ENCODE measurements at places on chromosomes 5 and 9.
A peak's percentile ranks its signal among the peaks of the same experiment; 100 is the strongest.

- DNase-seq, result no peak
Observed at GRCh38 chr5:60490597-60491166, 209.3 kb downstream of the DEPDC1B start.

DNA sequence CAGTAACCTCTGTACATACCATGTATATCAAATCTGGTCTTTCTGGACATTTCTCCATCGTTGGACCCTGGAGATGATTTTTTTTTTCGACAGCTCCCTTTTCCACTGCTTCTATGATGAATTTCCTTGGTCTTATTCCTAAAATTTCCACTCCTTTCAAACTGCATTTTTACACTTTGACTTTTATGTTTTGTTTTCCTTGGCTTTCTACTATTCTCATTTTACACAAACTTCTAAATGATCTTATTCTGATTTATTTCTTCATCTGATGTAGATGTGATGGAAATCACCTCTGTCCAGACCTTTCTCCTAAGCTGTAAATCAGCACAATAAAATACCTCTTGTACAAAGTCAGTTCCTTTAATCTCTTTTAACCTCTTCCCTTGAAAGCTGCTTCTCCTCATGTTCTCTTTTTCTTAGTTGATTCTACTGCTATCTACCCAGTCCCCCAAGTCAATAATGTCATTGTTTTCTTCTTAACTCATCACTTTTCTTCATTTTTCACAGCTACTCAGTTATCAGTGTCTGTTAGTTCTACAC is 48.7 kb upstream of the TUSC1 start:
- no peak for DNase-seq

DNA sequence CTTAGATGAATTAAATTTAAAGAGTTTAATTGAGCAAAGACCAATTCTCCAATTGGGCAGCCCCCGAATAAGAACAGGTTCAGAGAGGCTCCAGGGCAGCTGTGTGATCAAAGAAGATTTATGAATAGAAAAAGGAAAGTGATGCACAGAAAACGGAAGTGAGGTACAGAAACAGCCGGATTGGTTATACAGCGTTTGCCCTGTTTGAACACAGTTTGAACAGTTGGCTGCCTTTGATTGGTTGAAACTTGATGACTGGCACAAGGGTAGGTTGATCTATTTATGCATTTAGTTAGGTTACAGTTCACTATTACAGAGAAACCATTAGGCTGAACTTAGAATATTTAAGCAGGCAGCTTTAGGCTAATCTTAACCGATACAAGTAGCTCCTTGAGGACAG is 29.5 kb downstream of the NIM1K start:
- no peak for DNase-seq

GRCh38 chr5:123665822-123666371 is 153.9 kb downstream of the CSNK1G3 start:
- DNase-seq, result no peak

DNA sequence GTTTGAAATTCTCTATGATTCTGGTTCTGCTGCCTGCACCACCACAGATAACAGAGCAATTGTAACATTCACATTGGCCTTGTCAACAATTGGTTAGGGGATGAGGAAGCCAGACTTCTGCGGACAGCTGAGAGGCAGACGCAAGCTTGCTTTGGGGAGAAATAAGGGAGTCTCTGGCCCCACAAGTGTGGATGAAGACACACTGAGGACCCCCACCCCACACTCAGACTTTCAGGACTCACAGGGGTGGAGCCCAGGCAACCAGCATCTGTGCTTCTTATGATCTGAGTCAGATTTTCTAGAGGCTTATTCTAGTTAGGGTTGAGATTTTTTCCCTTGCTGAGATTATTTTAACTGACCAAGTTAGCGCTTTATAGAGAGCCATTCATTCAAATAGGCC is 140.3 kb upstream of the IRX2 start:
- DNase-seq, result no peak

DNA sequence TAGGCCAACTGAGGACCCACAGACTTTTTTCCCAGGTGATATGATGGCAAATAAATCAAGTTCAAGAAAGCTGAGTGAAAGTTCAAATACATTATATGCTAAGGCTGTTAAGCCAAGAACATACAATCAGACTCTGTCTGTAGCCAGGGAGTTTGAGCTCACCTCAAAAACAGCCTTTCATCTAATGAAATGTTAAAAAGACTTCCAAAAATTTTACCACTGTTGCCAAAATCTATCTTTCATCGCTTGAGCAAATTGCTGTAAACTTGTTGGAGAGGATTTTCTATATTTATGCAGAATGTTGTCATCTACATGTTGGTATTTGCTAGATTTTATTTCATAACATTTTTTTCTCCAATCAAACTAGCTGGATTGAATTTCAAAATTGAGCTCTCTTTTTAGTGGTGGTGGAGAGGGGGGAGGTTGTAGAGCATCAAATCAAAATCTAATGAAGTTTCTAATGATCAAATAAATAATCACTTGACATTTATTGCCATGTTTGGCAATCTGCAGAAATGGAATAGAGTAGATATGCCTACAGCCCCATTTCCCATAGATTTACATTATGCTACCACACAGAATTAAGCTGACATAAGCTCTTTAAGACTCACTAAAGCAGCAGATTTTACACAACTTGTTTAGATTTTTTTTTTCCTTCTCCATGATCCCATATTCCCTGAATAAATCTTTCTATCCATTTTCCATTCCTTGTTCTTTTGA is 828.9 kb upstream of the ZNF608 start:
- DNase-seq, result no peak

DNA sequence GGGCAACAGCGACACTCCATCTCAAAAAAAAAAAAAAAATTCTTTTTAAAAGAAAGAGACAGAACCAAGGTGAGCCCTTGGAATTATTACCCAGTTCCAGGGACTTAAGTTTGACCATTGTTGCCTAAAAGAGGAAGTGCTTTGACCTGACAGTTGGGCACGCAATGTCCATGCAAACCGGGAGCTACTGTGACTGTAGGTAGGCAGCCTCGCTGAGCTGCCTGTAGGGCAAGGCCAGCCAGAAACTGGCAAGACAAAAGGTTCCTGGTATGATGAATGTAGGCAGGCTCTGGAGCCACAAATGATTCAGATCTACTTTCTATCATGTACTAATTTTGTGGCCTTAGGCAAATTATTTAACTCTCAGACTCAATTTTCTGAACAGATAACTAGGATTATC is 334.8 kb upstream of the ZNF462 start:
- no peak for DNase-seq

GRCh38 chr9:76605321-76605900 is 146.4 kb downstream of the GCNT1 start:
- no peak for DNase-seq

- no peak for DNase-seq
Observed at GRCh38 chr9:84818791-84819190, 149.3 kb downstream of the NTRK2 start.

DNA sequence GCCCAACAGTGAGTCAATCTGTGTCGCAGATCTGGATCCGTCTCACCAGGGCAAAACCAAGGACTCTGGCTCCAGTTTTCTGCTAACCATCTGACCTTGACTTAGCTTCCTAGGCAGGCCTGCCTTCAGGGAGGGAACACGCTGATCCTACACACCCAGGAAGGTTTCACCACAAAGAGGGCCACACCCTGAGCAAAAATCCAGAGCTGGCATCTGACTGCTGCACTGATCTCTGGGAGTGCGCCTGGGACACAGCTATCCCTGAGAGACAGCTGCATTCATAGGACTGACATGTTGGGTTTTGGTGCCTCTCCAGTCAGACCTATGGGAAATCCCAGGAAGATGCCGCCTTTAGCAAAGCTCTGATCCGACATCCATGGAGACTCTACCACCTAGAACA is 47.5 kb downstream of the CDK5RAP2 start:
- peak; percentile 50 for DNase-seq

GRCh38 chr5:1413611-1414241 is 31.5 kb downstream of the SLC6A3 start:
- no peak for DNase-seq

- no peak for DNase-seq
Observed at GRCh38 chr9:22009506-22009867, 382 bp upstream of the CDKN2B start.

DNA sequence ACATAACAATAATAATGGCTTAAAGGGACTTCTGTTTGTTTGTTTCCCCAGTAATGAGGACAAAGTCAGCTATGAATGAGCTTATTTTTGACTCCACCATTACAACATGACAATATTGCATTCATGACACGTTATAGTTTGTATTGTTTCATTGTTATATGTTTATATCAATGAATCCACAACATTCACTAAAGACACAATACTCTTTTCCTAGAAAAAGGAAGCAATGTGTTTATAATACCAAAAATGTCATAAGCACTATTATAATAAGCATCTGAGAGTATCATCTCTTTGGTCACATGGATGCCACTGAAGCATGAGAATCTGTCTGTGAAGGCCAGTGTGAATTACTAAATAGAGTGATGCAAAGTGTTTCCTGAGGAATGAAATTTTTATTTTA is 1026.9 kb upstream of the C9orf72 start:
- no peak for DNase-seq

DNA sequence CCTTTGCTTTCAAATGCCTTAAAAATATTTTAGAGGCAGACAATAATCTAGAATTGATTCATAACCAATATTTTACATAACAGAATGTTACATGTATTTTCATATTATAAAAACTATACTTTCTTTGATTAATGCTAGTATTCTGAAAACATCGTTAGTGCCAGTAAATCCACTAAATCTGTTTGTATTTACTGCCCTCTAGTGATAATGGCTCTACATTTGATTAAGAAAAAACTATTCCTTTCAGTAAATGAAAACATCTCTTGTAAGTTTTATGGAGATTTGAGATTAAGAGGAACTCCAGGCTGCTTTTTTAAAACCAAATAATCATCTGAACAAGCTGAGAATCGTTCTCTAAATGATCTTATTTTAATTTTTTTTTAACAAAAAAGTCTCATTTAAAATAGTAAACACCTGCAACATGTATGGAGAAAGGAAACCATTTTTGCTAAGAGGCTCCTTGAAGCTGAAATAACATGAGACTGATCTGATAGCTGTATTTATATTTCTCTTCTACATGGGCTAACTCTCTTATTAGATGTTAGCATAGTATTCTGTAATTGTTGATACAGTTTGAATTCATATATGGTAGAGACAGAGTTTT is 424.7 kb downstream of the RAB3C start:
- peak; percentile 57 for DNase-seq

GRCh38 chr9:4833781-4834560 is 41.2 kb downstream of the RCL1 start:
- peak; percentile 62 for DNase-seq

DNA sequence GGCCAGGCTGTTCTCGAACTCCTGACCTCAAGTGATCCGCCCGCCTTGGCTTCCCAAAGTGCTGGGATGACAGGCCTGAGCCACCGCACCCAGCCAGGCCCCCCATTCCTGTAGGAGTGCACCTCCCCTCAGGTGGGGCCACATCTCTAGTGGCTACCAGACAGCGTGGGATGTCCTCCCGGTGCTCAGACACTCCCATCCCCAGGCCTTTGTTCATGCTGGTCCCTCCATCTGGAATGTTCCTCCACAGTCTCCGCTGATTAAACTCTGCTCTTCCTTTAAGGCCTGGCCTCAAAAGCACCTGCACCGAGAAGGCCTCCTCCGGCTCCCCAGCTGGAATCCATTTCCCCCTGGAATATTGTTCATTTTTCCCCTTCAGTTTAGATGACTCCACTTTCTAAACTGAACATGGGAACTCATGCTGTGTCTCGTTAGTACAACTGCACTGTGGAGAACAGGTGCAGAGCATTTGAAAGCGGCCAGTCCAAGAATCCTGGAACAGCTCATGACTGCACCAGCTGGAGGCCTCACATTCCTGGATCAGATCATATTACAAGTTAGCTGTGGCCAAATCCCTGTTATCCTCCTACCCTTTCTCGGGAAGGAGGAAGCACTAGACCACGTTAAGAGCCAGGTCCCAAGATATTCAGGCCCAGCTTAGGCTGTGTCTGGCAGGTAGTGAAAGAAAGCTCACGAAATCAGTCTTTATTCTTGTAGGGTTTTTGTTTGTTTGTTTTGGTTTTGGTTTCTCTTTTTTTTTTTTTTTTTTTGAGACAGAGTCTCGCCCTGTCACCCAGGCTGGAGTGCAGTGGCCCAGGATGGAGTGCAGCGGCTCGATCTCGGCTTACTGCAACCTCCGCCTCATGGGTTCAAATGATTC is 10.8 kb upstream of the PRRC2B start:
- peak; percentile 77 for DNase-seq

DNA sequence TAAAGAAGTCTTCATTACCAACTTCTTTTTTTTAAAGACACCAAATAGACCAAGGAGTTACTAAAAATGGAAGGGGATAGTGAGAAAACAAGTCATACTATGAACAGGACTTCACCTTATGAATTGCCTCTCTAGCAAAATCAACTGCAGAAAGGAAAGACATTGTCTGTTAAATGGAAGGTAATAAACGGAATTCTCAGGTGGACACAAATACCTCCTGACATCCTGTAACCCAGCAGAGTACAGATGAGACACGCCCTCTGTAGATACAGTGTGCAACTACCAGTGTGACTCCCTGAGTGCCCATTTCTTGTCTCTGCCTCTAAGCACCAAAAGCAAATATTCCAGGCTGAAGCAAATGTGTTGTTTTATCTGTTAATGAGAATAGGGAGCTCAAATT is 12.2 kb upstream of the PLPP1 start:
- no peak for DNase-seq

DNA sequence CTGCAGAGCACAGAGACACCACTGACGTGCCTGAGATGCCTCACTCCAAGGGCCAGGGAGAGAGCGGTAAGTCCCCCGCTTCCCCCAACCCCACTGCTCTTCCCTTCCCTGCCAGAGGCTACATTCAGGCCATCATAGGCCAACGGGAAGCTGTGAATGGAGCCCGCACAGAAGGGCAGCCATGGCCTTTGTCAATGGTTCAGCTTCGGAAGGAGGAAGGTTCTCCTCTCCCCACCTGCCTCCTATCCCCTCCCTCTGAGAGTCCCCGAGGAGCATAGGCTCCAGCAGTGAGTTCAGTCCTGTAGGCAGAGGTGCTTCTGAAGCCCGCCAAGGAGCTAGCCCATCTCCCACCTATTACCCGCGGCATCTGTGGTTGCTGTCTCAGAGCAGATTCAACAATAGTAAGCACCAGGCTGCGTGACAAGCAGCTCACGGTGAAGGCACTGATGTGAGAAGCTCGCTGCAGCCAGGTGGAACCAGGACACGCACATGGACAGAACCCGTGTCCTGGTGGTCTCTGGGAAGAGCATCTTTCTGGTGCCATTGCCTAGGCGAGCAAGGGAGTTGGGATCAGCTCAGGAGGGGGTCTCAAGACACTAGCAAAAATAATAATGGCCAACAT is 15.9 kb downstream of the QRFP start:
- DNase-seq, result no peak

DNA sequence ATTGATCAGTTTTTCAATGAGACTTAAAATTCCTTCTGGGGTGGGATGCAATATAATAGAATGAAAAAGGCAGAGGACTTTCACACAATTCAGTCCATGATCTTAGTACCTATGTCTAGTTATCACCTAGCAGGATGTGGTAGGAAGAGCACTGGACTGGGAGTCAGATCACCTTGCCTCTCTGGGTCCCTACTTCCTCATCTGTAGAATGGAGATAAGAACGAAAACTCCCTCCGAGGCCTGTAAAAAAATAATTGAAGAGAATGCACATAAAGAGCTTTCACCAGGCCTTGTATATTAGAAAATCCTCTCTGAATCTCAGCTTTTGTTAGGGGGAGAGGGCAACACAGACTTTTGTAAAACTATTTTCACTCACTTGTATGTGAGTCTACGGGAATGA is 681 bp upstream of the TMEFF1 start:
- DNase-seq, result no peak

Data from choroid plexus epithelial cell (primary cell).